ENCODE measurements at places on chromosomes 3 and 15. TPM values are rescaled to one million over a fixed set of nuclear protein-coding genes. Genes with fewer than 3 reads are reported as not detected.

GRCh38 chr3:38281895-38282686, at the start of gene SLC22A14:
SLC22A14 (plus strand) TSS chr3:38282294; CDS start chr3:38306027, 23,733 bp downstream.
- H3K27me3 ChIP-seq, result no peaks in the 10 kb centered on the region
- no peaks in the 10 kb centered on the region for H3K4me1 ChIP-seq
- no peak for DNase-seq
- H3K36me3 ChIP-seq, result no peaks in the 10 kb centered on the region
- no peak within 1 kb of the TSS for H3K4me3 ChIP-seq
- H3K27ac ChIP-seq, result no peak within 1 kb of the TSS

- no peak overlapping the region for H3K4me3 ChIP-seq
- H3K4me1 ChIP-seq, result no peaks in the 10 kb centered on the region
- H3K27me3 ChIP-seq, result no peaks in the 10 kb centered on the region
These were observed 414.6 kb upstream of the ARPP21 start for GRCh38 chr3:35224565-35225295.

DNA sequence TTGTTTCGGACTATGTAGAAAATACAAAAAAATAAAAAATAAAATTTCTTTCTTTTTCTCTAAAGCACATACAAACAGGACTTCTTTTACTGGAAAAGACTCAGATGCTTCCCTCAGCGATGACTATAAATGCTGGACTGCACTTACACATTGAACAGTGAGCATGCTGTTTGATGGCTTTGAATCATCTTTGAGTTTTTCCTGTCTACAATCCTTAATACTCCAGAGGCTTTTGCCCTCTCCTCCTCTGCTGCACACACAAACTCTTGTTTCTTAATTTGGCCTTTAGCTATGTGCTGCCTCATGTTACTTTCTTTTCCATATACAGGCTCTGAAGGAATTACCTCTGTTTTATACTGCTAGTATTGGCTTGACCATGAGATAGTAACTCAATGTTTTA, 575.1 kb downstream of the EPHA3 start:
- H3K27me3 ChIP-seq, result no peaks in the 10 kb centered on the region
- no peak overlapping the region for H3K27ac ChIP-seq
- no peaks in the 10 kb centered on the region for H3K4me1 ChIP-seq
- DNase-seq, result no peak
- no peak overlapping the region for H3K4me3 ChIP-seq
- no peaks in the 10 kb centered on the region for H3K36me3 ChIP-seq

DNA sequence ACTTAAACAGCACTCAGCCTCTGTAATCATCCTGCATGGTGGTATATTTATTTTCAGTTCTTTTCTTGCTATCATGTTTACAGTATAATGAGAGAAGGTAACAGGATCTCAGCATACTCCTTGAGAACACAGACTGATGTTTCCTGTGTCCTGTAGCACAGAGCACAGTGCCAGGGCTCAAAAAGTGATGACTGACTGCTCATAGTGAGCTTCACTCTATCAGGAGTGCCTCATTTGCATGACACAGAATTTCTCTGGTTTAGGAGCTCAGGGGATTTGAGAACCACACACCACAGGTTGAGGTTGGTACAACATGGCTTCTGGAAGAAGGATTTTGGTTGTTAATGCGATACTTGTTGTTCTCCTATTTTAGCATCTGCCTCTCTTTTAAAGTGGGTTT, 68.5 kb upstream of the SLC2A2 start:
- peak; percentile 23 for DNase-seq
- H3K36me3 ChIP-seq, result no peaks in the 10 kb centered on the region
- no peak overlapping the region for H3K4me3 ChIP-seq

- H3K4me3 ChIP-seq, result no peak overlapping the region
- no peaks in the 10 kb centered on the region for H3K36me3 ChIP-seq
- DNase-seq, result no peak
- no peaks in the 10 kb centered on the region for H3K4me1 ChIP-seq
- no peaks in the 10 kb centered on the region for H3K27me3 ChIP-seq
These were observed 425.0 kb upstream of the GRM7 start for GRCh38 chr3:6435951-6436350.

DNA sequence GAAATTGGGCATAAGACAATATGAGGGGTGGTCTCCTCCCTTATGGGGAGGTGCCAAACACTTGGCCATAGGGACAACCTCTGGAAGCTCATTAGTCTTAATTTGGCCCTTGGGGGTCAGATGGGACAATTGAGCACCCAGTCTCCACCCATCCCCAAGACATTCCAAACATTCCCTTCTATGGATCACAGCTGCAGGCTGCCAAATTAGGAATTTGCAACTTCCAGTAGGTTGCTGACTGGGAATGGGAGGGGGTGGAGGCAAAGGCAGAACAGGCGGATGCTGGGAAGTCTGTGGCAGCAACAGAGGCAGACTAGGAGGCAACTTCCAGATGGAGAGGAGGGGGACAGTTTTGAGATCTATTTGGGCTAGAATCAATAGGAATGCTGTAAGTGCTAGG, 1.4 kb upstream of the PDHB start:
- no peak overlapping the region for H3K27ac ChIP-seq
- no peak overlapping the region for H3K4me3 ChIP-seq
- H3K4me1 ChIP-seq, result peaks cover 5% of the 10 kb centered on the region
- peaks cover 3% of the 10 kb centered on the region for H3K27me3 ChIP-seq

- no peak overlapping the region for H3K27ac ChIP-seq
- no peak for DNase-seq
- H3K27me3 ChIP-seq, result no peaks in the 10 kb centered on the region
- H3K4me3 ChIP-seq, result no peak overlapping the region
These were observed 654.9 kb upstream of the KCNMB2 start for GRCh38 chr3:177881351-177881750.

GRCh38 chr3:42180901-42181300, 85.1 kb downstream of the CCK start:
- no peaks in the 10 kb centered on the region for H3K27me3 ChIP-seq
- DNase-seq, result no peak
- no peaks in the 10 kb centered on the region for H3K36me3 ChIP-seq
- H3K4me1 ChIP-seq, result peaks cover 32% of the 10 kb centered on the region

- H3K36me3 ChIP-seq, result no peaks in the 10 kb centered on the region
- no peaks in the 10 kb centered on the region for H3K4me1 ChIP-seq
- no peak overlapping the region for H3K4me3 ChIP-seq
- peaks cover 5% of the 10 kb centered on the region for H3K27me3 ChIP-seq
- H3K27ac ChIP-seq, result no peak overlapping the region
- DNase-seq, result no peak
These were observed 188.4 kb upstream of the PFN2 start for GRCh38 chr3:150158943-150159625.

- H3K4me1 ChIP-seq, result no peaks in the 10 kb centered on the region
- H3K36me3 ChIP-seq, result no peaks in the 10 kb centered on the region
- peaks cover 4% of the 10 kb centered on the region for H3K27me3 ChIP-seq
- H3K27ac ChIP-seq, result no peak overlapping the region
- no peak for DNase-seq
These were observed 326.2 kb downstream of the RYR3 start for GRCh38 chr15:33636958-33637357.

DNA sequence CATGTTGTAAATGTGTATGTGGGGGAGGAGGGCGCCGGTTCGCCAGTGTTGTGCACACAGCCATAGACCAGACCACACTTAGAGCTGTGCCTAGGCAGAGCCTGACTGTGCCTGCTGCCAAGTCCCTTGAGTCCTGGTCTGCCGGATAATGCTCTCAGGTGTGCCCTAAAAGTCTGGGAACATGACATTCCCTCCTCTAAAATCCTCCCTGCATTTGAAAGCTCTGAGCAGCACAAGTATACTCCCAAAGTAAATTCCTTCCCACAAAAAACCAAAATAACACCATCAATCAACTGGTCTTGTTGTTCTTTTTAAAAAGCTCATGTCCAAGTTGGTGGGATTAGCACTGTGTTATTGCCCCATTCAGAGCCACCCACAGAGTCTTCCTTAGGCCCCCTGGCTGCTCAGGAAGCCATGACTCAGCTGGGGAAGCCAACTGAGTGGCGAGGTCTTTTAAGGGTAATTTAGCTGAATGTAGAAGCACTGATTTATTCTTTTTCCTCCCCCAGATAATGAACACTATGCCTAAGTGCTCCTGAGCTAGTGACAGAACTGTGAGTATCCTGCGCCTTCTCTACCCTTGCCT, 147.8 kb upstream of the MCTP2 start:
- H3K4me3 ChIP-seq, result no peak overlapping the region
- H3K27me3 ChIP-seq, result no peaks in the 10 kb centered on the region
- no peaks in the 10 kb centered on the region for H3K36me3 ChIP-seq
- H3K27ac ChIP-seq, result no peak overlapping the region
- no peaks in the 10 kb centered on the region for H3K4me1 ChIP-seq

DNA sequence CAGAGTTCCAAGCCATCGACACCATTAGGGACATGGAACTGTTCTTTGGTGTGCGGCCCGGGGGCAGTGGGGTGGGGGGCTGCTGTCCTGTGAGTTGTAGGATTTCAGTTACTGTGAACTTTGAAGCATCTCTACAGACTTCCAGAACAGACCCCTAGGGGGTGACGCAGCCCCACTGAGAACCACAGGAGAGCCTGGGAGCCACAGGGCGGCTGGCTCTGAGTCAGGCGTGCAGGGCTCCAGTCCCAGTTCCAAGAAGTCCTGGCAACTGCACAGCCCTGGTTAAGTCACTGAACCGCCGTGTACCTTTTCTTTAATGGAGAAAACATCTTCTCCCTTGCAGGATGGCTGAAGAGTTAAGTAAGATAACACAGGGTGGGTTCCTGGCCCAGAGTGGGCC, 23.5 kb upstream of the LRTM1 start:
- no peak overlapping the region for H3K27ac ChIP-seq
- no peak overlapping the region for H3K4me3 ChIP-seq
- no peak for DNase-seq
- no peaks in the 10 kb centered on the region for H3K27me3 ChIP-seq

DNA sequence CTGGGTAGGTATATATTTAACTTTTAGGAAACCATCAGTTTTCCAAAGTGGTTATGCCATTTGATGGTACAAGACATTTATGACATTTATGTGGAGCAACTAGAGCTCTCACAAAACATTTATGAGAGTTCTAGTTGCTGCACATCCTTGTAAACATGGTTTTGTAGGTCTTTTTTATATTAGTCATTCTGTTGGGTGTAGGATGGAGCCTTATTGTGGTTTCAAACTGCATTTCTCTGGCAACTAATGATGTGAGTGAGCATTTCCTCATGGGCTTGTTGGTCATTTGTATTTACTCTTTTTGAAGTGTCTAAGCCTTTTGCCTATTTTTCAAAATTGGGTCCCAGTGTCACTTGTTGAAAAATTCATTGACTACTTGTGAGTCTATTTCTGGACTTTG, 45.7 kb upstream of the MGLL start:
- no peak for DNase-seq
- peaks cover 14% of the 10 kb centered on the region for H3K27me3 ChIP-seq
- H3K4me3 ChIP-seq, result no peak overlapping the region
- no peaks in the 10 kb centered on the region for H3K36me3 ChIP-seq

- H3K4me1 ChIP-seq, result peaks cover 31% of the 10 kb centered on the region
- no peaks in the 10 kb centered on the region for H3K36me3 ChIP-seq
- no peak overlapping the region for H3K4me3 ChIP-seq
- no peaks in the 10 kb centered on the region for H3K27me3 ChIP-seq
These were observed 9.4 kb downstream of the IGF1R start for GRCh38 chr15:98657721-98658120.

GRCh38 chr15:40785814-40786213, 16.0 kb downstream of the C15orf62 start:
- peaks cover 18% of the 10 kb centered on the region for H3K4me1 ChIP-seq
- no peaks in the 10 kb centered on the region for H3K27me3 ChIP-seq
- H3K36me3 ChIP-seq, result no peaks in the 10 kb centered on the region
- no peak overlapping the region for H3K4me3 ChIP-seq

GRCh38 chr3:120162400-120162799, 68.2 kb upstream of the GSK3B start:
- no peaks in the 10 kb centered on the region for H3K36me3 ChIP-seq
- no peak overlapping the region for H3K27ac ChIP-seq
- DNase-seq, result no peak
- no peak overlapping the region for H3K4me3 ChIP-seq
- no peaks in the 10 kb centered on the region for H3K4me1 ChIP-seq

GRCh38 chr3:13839726-13840340, 40.0 kb downstream of the WNT7A start:
- no peak overlapping the region for H3K27ac ChIP-seq
- no peaks in the 10 kb centered on the region for H3K36me3 ChIP-seq
- H3K4me1 ChIP-seq, result no peaks in the 10 kb centered on the region
- H3K4me3 ChIP-seq, result no peak overlapping the region
- DNase-seq, result no peak
- no peaks in the 10 kb centered on the region for H3K27me3 ChIP-seq

- H3K36me3 ChIP-seq, result no peaks in the 10 kb centered on the region
- H3K4me3 ChIP-seq, result no peak overlapping the region
- H3K27me3 ChIP-seq, result no peaks in the 10 kb centered on the region
- no peak overlapping the region for H3K27ac ChIP-seq
These were observed 70.1 kb downstream of the LMLN start for GRCh38 chr3:198030125-198030524.

GRCh38 chr3:162534431-162534830, 1037.8 kb downstream of the OTOL1 start:
- H3K36me3 ChIP-seq, result no peaks in the 10 kb centered on the region
- no peak overlapping the region for H3K4me3 ChIP-seq
- no peaks in the 10 kb centered on the region for H3K27me3 ChIP-seq

DNA sequence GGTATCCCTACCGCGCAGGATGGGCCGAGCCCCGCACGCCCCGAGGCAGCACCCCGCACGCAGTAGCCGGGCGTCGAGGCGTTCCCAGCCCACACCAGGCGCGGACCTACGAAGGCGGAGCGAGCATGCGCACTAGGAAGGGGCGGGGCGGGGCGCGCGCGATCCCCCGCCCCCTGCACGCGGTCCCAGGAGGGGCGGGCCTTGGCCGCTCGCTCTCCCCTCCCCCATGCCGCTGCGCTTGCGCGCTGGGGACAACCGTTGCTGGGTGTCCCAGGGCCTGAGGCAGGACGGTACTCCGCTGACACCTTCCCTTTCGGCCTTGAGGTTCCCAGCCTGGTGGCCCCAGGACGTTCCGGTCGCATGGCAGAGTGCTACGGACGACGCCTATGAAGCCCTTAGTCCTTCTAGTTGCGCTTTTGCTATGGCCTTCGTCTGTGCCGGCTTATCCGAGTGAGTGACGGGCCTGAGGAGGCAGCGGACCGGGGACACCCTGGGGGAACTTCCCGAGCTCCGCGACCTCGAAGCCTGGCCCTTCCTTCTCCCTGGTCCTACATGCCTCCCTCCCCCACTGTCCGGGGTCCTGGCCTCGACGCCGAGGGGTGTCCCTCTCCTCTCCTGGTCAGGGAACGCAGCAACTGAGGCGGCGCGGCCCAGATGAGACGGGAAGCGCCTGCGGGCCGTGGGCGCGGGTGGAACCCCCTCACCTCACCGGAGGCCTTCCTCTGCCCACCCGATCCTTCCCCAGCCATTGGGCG, at the start of gene SPESP1:
TSS of gene SPESP1 (plus strand) at position 258 of the 755 bp plus-strand sequence. CDS start at position 387, 129 bp downstream.
- DNase-seq, result peak; percentile 73
- H3K27ac ChIP-seq, result no peak within 1 kb of the TSS
- no peaks in the 10 kb centered on the region for H3K27me3 ChIP-seq
- H3K4me3 ChIP-seq, result peak within 1 kb of the TSS; percentile 31

The MYLK gene
- 17.2 TPM for total RNA-seq

The GABRR3 gene
- not detected for total RNA-seq

The HIGD2B gene
- total RNA-seq, result not detected

The MNS1 gene
- 2.6 TPM for total RNA-seq

The CCR8 gene
- total RNA-seq, result not detected

The PARP15 gene
- 1.4 TPM for total RNA-seq

The CASR gene
- not detected for total RNA-seq
